Left renal cortex interstitium (tissue), 4 donors: ENCODE measurements at places on chromosomes 7 and 10. TPM values are rescaled to one million over a fixed set of nuclear protein-coding genes. Genes with fewer than 3 reads are reported as not detected.

The TBRG4 gene
- polyA plus RNA-seq: 51.4 TPM

The MRLN gene
- polyA plus RNA-seq: 0.55 TPM

DNA sequence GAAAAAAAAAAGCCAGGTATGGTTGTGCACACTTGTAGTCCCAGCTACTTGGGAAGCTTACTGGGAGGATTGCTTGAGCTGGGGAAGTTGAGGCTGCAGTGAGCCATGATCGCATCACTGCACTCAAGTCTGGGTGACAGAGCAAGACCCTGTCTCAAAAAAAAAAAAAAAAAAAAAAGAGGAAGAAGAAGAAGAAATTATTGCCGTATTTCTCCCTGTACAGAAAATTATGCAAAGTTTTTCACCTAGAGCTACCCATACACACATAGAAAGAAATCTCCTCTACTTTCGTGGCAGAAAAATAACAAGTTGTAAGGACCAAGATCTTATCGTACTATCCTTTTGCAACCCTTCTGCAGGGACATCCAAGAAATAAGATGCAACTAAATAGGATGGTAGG, 25.5 kb downstream of the AKR1B1 start:
- DNase-seq: no peak

GRCh38 chr10:80553436-80553835, 15.7 kb downstream of the SH2D4B start:
- DNase-seq: no peak
